IMR-90 (cell line): ENCODE measurements at places on chromosomes 4 and X. TPM values are rescaled to one million over a fixed set of nuclear protein-coding genes. Genes with fewer than 3 reads are reported as not detected.

Gene PCDH11X
- 0.01 and 0.02 TPM in 2 replicates for polyA plus RNA-seq

Gene CT45A3
- polyA plus RNA-seq = not detected in 2 replicates

GRCh38 chr4:184471881-184472613 lies 2.3 kb downstream of the IRF2 start:
- peak; percentile 30 for DNase-seq

- no peak for DNase-seq
These were observed 102.6 kb downstream of the AKAP4 start for GRCh38 chrX:50098241-50098640.

DNA sequence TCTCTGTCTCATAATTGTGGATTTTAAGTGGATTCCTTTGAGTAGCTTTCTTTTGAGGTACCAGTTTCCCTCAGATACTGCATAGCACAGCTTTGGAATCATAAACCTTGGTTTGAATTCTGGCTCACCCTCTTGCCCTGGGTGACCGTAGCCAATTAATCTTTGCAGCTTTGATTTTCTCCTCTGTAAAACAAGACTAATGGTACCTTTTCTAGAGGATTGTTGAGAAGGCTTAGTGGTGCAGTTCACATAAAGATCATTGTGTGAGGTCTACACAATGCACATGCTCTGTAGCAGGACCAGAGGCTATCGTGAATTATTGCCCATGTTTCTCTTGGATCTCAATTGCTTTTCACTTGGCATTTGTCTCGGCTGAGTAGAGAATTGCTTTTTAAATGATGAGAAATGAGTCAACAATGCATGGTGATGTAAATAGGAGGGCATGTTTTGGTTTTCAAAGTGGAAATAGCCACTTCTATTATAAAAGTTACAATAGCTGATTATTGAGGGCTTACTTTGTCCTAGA lies 47.9 kb downstream of the TMEM131L start:
- peak; percentile 66 for DNase-seq

DNA sequence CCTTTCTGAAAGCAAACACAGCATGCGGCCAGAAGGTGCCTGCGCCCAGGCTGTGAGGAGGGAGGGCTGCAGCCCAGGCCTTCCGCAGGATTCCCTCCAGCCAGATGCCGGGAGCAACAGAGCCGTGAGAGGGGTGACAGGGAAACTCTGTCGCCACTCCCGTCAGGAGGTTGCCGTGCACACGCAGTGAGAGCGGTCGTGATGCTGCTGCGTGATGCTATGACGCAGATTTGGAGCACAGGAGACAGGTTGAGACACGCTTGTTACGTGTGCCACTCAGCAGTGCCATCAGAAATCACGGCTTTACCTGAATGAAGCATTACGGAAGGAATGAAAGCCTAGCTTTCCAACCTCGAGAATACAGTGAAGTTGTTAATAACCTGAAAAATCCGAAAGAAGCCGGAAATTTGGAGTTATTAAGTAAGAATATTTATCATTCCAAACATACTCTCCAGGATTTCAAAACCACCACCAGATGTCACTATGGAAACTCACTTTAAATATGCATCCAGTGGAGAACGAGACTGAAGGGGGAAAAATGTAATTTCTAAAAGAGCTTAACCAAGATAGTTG lies 54.4 kb downstream of the FAT1 start:
- DNase-seq = peak; percentile 81

GRCh38 chrX:22021751-22022324 lies 10.3 kb upstream of the PHEX start:
- no peak for DNase-seq
